Omental fat pad (tissue), 4 donors: ENCODE measurements at places on chromosomes 7 and 10. TPM values are rescaled to one million over a fixed set of nuclear protein-coding genes. Genes with fewer than 3 reads are reported as not detected.

The GLI3 gene
- total RNA-seq: 10.0 TPM

The HIF1AN gene
- total RNA-seq: 15.8 TPM

The TMEM236 gene
- 1.7 TPM for total RNA-seq

The GFRA1 gene
- 58.9 TPM for total RNA-seq

The CCDC3 gene
- total RNA-seq: 23.5 TPM

The ZNF655 gene
- 164 TPM for total RNA-seq

The COMTD1 gene
- 30.6 TPM for total RNA-seq

The GOLGA7B gene
- total RNA-seq: 0.50 TPM

The ZNF467 gene
- total RNA-seq: 15.8 TPM

The TMEM229A gene
- total RNA-seq: not detected

The IQUB gene
- total RNA-seq: not detected
